Astrocyte of the cerebellum (primary cell): ENCODE measurements at places on chromosomes 6 and 20.

- DNase-seq, result no peak
Measured at GRCh38 chr6:170505306-170505705, 47.8 kb downstream of the PSMB1 start.

DNA sequence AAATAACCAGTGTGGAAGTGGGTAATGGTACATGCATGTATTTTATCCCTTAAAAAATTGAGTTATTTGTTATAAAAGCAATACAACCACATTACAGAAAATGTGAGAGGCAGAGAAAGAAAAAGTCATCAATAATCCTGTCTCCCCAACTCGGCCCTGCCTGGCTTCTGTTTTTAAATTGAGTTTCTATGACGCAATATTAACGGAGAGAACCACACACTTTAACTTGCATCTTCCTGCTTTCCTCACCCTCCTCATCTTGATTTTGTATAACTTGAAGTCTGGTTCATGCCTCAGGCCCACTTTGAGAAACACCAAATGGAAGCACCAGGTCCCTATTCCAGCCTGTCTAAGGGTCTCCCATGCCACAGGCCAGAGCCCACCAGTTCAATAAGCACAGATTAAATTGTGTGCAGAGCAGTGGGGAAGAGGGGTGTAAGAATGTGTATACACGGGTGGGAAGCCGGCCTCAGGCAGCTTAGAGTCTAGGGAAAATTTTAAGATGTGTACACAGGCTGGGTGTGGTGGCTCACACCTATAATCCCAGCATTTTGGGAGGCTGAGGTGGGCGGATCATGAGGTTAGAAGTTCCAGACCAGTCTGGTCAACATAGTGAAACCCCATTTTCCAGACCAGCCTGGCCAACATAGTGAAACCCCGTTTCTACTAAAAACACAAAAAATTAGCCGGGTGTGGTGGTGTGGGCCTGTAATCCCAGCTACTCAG, 15.9 kb downstream of the KCNK5 start:
- no peak for DNase-seq

DNA sequence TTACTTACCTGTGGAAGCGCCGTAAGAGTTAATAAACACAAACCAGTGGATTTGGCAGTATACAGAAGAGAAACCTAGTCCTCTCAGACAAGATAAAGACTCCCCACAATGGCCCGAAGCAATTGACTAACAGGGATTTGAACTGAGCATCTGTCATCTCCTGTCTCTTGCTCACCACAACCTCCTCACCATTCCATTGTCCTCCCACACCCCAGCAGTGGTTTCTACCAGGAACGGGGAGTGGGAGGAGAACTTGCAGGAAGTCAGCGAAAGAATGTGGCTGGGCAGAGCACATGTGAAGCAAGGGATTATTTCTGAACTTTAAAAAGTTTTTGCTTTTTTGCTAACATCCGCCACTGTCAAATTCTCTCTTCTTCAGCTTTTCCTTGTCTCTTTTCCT, 24.6 kb upstream of the TAAR1 start:
- DNase-seq, result no peak

GRCh38 chr6:132742495-132742894, 15.2 kb downstream of the VNN2 start:
- DNase-seq, result no peak

DNA sequence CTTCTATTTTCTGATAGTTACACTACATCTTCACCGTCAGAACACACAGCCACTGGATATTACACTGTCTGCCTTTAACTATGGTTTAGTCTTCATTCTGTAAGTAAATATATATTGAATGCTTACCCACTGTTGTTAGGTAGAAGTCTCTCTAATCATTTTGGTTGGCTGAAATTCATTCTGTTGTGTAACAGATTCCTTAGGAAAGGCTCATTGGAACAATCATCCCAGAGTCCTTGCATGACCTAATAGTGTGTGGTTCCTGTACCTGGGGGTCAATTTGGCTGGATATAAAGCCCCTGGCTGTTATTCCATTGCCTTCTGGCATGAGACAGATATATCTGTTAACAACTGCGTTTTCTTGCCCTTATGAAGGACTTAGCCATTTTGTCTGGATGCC, 9.9 kb downstream of the BLOC1S5 start:
- no peak for DNase-seq
